Upper lobe of left lung (tissue), 6 donors: ENCODE measurements at places on chromosomes 13 and 19. TPM values are rescaled to one million over a fixed set of nuclear protein-coding genes. Genes with fewer than 3 reads are reported as not detected.

DNA sequence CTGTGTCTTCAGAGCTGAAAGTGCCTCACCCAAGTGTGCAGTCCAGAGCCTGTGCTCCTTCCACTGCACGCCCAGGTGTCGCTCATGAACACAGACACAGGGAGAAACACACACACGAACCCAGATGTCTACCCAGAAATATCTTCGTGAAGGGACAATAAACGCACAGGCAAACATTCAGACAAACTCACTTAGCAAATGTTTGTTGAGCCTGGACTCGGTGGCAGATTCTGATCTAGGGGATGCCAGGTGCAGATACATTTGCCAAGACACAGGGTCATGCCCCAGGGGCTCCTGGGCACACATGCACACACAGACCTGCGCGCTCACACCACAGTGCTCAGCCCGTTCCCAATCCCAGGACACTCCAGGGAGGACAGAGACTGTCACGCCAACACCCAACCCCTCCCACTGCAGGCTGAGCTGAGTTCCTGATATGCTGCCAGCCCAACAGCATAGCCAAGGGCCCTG, 31.9 kb downstream of the SCGB2B2 start:
- DNase-seq = no peak

DNA sequence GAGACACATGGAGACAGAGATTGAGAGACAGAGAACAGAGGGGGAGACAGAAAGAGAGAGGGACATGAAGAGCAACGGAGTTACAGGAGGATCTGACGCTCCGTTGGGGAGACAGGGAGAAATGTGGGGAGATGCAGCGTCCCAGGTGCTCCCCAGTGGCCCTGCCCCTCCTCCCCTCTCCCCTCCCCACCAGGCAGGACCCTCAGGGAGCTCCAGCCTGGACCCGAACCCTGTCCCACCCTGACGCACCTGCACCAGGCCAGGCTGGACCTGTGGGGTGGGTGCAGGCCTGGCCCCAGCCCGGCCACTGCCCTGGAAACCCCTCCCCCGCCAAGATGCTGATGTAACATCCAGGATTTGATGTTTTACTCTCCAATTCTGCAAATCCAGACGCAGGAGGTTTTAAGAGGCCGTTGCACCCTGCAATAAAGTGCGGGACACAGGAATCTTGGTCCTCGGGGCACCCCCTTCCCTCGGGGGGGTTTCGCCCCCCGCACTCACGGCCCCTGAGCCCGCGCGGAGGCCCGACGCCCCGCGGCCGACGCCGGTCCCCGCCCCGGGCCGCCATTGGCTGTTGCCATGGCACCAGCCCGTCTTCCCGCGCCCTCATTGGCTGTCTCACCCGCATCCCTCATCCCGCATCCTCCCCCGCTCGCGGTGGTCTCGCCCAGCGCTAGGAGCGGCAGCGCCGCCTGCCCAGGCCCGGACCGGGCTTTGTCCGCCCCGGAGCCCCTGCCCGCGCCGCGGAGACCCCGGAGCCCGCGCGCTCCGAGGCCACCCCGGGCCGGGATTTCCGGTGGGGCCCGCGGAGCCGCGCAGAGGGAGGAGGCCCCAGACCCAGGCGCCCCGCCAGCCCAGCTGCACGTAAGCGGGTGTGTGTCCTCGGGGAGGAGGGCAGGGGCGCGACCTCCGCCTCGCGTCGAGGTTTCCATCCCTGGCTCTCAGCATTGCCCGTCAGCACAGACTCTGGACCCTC, at the start of gene APC2:
TSS of gene APC2 (plus strand) at position 655 of the 976 bp plus-strand sequence. CDS start 2,881 bp downstream, outside the sequence.
- no peak for DNase-seq

DNA sequence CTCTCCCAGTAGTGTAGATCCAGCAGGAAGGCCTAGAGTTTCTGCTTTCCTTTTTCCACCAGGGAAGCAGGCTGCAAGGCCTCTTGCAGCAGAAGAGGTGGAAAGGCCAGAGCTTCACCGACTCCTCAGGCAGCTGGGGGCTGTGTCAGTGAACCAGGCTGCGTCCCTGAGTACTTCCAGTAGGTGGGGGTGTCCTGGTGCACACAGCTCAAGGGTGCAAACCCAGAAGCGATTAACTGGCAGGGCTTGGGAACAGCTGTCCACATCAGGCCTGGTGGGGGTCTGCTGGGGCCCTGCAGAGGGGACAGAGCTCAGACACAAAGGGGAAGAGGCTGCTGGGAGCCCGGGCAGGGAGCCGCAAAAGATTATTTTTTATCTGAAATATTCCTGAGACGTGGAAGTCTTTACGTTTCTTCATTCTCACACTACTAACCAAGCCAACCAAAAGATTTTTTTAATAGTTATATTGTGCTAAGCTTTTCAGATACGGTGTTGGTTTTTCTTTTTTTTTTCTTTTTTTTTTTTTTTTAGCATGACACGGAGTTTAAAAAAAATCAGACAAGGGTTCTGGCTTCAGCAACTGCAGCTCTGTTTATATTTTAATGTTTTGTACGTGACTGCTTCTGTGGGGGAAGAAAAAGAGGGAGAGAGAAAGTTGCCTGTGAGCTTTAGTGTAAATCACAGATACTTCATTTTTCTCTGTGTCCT, 11.0 kb downstream of the TSHZ3 start:
- no peak for DNase-seq

DNA sequence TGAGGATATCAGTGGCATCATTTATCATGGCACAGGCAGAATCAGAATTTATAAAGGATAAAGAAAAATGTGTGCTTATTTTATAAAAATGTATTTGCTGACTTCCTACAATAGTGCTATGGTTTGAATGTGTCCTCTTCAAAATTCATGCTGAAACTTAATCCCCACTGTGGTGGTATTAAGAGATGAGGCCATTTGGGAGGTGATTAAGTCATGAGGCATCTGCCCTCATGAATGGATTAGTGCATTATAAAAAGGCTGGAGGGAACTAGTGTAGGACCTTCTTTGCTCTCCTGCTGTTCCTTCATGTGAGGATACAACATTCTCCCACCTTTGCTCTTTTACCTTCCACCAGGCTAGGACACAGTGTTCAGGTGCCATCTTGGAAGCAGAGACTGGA, 212.8 kb downstream of the RFC3 start:
- DNase-seq = no peak

DNA sequence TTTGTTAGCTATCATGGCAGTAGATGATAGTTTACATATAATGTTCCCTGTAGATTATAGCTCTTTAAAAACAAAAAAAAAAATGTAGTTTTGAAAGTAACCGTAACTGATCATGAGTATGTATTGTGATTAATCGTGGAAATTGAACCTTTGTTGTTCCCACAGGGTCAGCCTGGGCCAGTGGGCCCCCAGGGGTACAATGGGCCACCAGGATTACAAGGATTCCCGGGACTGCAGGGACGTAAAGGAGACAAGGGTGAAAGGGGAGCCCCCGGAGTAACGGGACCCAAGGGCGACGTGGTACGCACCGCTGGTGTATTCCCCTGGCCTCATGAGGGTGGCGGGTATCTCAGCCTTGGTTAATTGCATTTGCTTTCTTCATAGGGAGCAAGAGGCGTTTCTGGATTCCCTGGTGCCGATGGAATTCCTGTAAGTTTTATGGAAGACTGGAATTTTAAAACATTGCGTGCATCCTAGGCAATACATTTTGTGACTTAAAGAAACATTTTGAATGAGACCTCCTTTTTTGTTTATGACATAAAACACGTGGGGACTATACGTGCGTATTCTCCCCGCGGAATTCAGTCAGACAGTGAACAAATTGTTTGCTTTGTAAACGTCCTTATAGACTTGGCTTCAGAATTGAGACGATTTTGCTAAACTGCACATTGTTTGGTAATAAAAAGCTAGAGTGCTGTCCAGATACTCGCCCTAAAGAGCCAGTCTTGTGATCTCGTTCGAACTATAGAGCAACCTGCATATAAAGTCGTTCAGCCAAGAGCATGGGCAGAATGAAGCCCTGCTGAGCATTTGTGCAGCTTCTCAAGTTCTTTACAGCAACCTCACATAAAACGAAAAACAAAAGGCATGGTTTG, 117.7 kb downstream of the COL4A2 start:
- DNase-seq = no peak

DNA sequence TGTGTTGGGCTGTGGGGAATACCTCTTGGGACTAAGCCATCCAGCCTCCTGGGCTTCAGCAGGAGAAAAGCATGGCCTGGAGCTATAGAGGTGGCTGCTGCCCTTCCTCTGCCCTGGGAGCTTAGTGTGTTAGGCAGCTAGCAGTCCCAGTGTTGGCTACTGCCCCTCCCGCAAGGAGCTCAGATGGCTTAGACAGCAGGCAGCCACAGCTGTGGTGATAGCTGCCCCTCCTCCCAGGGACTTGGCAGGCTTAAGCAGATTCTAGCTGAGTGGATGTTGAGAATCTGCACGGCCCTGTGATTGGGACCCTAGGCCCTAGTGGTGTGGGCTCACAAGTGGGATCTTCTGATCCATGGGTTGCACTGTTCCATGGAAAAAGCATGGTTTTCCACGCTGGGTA, 264.5 kb downstream of the TDRD3 start:
- DNase-seq = no peak

DNA sequence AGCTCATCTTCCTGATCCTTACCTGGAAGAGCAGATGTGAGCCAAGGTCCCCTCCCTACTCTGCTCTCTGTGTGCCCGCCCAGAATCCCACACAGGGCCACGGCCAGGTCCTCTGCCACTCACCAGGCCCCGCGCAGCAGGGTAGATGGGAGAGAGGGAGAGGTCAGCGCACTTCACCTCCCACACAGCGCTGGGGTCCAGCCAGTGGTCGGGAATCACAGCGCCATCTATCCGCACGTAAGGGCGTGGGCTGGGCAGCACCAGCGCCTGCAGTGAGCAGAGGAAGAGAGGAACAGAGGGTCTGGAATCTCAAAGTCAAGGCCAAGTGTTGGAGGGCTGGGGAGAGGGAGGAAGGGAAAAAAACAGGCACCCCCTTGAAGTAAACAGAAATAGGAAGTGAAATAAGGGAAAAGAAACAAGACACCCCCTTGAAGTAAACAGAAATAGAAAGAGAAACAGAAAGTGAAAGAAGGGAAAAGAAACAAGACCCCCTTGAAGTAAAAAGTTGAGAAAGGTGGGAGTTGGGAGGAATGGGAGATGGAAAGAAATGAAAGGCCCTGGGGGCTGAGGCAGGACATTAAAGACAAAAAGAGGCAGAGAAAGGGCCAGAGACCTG, 7.0 kb upstream of the PLA2G4C start:
- no peak for DNase-seq

DNA sequence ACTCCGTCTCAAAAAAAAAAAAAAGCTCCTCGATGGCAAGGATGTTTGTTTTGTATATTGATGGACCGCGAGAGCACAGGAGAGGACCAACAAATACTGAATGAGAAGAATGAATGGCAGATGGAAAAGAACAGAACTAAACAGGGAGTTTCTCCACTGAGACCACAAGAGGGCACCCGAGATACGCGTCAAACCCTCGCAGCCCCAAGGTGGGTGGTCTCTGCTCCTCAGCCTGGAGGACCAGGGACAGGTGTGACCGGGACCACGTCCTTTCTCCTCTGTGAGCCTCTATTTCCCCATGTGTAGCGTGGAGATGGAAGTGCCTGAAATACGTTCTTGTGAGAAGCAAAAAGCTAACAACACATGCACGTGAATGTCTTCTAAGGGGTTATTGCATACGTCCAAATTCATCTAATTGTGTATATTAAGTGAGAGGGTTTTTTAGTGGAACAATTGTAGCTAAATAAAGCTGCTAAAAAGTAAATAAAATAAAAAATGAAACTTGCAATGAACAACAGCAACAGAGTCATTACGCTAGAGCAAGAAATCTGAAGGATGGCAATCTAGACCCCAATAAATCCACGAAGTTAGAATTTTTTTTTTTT, 8.3 kb upstream of the CDC42EP5 start:
- no peak for DNase-seq

DNA sequence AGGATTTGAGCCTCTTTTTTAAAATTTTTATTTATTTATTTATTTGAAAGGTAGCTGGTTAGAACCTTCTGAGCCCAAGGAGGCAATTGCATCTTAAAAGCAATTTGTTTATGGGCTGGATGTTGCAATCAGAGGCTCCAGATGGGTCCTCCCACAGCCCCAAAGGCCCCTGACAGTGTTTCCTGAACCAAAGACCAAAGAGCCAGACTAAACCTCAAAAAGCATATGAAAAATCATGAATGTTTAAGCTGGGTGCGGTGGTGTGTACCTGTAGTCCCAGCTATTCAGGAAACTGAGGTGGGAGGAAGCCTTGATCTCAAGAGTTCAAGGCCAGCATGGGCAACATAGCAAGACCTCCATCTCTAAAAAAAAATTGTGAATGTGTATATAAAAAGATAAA, 67.8 kb upstream of the RGCC start:
- no peak for DNase-seq

GRCh38 chr13:98182589-98182988, 5.5 kb upstream of the RNF113B start:
- no peak for DNase-seq

DNA sequence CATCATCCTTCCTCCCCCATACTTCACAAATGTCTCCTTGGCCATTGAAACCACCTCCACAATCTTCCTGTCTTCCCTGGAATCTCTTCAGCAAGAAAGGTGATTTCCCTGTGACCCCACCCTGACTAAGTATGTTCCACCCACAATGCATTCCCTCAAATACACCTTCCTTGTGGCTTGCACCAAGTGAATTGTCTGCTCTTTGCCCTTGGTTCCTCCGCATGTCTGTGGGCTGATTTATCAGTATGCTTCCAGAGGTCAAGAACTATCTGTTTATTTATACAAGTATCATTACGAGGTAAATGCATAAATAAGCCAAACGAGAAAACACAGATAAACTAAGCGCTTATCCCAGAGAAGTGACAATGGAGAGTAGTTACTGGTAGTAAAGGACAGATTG, 45.4 kb upstream of the POMP start:
- DNase-seq = no peak

DNA sequence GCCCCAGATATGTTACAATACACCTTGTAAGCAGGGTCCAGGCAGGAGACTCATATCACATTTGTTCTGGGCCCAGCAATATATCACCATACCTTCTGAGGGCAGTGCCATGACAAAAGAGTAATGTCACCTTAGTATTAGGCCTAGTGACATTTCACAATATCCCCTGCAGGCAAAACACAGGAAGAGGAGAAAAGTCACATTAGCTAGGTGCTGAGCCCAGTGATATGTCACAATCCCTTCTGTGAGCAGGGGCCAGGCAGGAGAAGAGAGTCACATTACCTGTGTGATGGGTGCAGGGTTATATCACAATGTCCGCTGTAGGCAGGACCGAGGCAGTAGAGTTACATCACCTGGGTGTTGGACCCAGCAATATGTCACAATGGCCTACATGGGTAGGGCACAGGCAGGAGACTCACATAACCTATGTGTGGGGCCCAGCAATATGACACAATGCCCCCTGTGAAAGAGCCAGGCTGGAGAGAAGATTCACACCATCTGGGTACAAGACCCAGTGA, 12.4 kb upstream of the ZNF91 start:
- no peak for DNase-seq

DNA sequence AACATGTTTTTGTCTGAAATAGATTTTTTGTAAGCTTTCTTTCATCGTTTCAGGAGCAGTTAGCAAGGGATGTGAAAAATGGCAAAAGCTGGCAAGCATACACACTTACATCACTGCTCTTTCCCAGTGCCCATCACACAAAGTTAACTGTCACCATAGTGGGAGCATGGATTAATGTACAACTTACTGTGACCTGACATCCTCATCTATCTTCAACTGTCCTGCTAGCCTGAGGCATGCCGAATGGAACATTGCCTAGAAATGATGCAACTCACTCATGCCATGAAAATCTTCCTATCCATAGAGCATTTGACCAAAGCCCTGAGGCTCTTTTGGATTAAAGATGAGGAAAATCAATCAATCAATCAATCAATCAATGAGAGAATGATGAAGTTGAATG, 491.7 kb upstream of the SLC10A2 start:
- no peak for DNase-seq

SLC39A3 gene
- total RNA-seq = 12.6 TPM

MTUS2 gene
- 0.11 TPM for total RNA-seq

ZNF766 gene
- total RNA-seq = 13.5 TPM

KLHL1 gene
- not detected for total RNA-seq

AXL gene
- total RNA-seq = 78.4 TPM

OR4F17 gene
- not detected for total RNA-seq
